ENCODE measurements at places on chromosomes 12 and 14.

- DNase-seq = no peak
Observed at GRCh38 chr14:65962952-65963351, 523.2 kb upstream of the CCDC196 start.

- no peak for DNase-seq
Observed at GRCh38 chr12:107144990-107145389, 51.6 kb upstream of the CRY1 start.

- no peak for DNase-seq
Observed at GRCh38 chr12:53042607-53043454, 7.0 kb upstream of the TNS2 start.

GRCh38 chr12:46174919-46175318 lies 93.9 kb downstream of the SLC38A1 start:
- no peak for DNase-seq

- DNase-seq = no peak
Observed at GRCh38 chr14:54782751-54783659, 119.6 kb downstream of the GCH1 start.

- no peak for DNase-seq
Observed at GRCh38 chr12:19437996-19438395, 1.3 kb upstream of the AEBP2 start.

- no peak for DNase-seq
Observed at GRCh38 chr14:85934886-85935254, 404.9 kb downstream of the FLRT2 start.

DNA sequence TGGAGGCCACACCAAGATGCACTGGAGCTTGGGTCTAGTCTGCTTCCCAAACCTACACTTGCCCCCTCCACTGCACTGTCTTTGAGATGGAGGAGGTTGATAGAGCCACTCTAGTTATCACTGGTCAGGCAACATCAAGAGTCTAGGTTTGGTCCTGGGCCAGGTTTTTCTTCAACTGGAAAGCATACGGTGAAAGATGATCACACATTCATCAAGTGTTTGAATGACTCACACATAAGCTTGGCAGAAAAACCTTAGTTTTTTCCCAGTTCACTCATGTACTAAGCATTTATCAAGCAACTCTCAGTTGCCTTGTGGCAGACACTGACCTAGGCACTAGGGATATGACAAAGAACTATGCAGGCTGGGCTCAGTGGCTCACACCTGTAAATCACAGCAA lies 84.5 kb downstream of the PLEKHG3 start:
- DNase-seq = no peak

DNA sequence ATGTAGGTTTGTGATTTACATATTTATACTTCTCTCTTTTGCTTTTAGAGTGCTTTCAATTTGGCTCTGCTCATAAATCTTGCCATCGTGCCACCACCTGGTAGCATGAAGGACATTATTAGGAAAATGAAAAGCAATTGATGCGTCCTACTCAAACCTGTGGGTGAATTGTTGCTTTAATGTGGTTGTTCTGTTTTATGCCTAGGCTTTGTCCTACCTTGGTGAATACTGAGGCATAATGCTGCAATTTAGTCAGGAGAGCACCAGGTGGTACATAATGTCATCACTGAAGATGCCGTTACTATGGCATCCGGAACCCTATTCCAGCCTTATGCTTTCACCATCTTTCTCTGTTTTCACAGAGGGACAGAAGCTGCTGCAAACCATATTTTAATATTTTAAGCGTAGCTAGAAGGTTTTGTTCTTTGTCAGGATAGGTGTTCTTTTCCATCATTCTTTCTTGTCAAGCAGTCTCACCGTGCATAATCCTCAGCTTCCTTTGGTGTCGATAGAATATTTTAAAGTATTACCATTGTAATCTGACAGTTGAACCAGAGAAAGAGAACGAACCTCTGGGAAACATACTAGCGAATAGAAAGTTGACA lies 68.5 kb upstream of the PKP2 start:
- DNase-seq = no peak

DNA sequence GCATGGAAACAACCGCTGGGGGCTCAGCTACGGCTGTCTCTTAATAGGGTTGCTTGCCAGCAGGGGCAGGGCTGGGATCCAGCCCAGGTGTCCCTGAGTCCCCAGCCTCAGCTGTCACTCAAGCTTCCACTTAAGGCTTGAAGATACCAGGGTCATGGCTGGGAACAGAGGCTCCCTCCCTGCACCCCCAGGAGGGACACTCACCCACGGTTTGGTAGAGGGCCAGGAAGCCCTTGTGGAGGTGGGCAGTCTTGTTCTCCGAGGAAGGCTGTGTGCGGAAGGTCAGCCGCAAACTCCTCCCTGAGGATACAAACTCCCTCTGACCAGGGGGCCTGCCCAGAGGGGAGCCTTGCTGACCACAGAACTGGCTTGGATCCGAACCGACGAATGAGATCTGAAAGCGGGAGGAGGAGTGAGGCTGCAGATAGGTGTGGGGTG lies 7.3 kb downstream of the C1RL start:
- DNase-seq = no peak

- DNase-seq = no peak
Observed at GRCh38 chr14:101173698-101174521, 270.4 kb upstream of the RTL1 start.

- DNase-seq = no peak
Observed at GRCh38 chr12:16523284-16523950, 82.5 kb downstream of the LMO3 start.

GRCh38 chr12:12046401-12046800 lies 24.3 kb upstream of the BCL2L14 start:
- DNase-seq = no peak

DNA sequence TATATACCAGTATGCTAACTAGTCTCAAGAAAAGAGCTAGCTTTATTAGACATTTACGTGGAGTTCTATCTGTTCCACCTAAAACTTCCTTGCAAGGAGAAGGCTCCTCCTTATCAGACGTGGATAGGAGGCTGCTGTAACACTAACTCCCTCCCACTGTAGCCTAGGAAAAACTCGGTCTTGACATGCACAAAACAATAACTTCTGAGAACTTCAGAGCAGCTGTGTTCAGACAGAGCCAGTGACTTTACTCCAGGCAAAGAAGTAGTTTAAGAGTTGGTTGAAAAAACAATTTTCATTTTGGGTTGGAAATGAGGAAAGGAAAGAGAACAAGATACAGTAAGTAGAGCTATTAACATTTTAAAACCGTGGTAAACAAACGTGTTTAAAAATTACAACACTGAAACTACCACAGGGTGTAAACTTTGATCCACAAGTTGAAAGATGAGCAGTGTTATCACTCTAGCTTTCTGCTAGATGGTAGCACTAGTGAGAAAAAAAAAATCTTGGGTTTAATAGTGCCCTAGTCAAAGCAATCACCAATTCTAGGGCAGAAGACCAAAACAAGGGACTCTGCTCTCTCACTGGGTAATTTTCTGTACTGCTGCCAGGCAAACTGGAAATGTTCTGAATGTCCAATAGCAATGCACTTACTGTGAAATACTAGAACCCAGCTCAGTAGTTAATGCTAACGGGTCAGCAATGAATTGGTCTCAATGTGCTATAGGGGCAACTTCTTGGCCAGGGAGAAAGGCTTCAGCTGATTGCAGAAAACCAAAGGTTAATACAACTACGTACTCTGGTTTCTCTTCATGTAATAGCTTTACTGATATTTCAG lies 2.4 kb downstream of the ATF7 start:
- no peak for DNase-seq

GRCh38 chr14:86654558-86655184 lies 1124.7 kb downstream of the FLRT2 start:
- DNase-seq = no peak

All from activated CD8-positive, alpha-beta memory T cell treated with anti-CD3 and anti-CD28 coated beads for 4 hours (primary cell).